Caudate nucleus (tissue), 63 donors: ENCODE measurements at places on chromosomes 2 and 18.

GRCh38 chr2:88668862-88669261 is 22.6 kb upstream of the RPIA start:
- DNase-seq, result no peak

- DNase-seq, result no peak
These were observed 9.8 kb upstream of the GPC1 start for GRCh38 chr2:240425697-240426096.

DNA sequence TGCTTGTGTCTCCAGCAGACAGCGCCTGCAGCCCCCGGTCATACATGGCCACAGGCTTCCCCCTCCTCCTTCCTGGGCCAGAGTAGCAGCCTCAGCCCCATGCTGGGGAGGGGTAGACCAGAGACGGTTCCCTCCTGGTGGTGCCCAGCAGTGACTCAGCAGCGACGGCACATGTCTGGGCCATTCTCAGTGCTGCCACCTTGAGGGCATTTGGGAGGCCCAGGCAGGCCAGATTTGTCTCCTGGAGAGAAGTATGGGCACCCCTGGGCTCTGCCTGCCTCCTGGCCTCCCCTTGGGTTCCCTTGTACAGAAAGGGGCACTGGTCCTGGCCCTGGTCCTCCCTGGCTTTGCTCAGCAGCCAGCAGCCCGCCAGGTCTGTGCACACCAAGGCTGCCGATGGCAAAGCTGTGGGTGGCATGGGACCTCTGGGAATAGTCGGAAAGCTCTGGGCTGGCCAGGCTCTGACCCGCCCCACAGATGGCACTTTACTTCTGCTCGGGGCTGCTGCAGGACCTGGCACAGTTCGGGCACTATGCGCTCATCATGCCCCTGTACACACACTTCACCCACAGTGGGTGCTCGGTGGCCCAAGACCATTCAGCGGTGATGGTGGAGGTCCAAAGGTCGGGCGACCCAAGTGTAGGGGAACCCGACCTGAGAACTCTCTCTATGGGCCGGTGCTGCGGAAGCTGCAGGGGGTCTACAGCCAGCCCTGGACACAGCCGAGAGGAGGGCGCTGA is 11.4 kb upstream of the ALPI start:
- DNase-seq, result no peak

DNA sequence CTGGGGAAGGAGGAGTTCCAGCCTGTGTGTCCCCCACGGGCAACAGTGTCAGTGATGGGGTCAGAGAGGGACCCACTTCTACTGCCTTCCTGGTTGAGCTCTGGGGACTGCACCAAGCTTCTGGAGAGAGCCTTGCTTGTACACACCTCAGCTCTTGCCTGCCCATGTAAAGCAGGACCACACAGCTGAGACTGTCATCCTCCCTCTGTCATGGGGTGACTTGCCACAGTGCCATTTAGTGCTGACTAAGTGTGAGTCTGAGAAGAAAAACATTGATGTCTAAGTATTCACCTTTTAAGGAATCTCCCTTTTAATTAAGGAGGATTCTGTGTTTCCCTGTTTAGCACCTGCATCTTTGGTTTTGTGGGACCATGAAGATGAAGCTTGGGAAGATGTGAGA is 159.1 kb downstream of the FHOD3 start:
- DNase-seq, result no peak

DNA sequence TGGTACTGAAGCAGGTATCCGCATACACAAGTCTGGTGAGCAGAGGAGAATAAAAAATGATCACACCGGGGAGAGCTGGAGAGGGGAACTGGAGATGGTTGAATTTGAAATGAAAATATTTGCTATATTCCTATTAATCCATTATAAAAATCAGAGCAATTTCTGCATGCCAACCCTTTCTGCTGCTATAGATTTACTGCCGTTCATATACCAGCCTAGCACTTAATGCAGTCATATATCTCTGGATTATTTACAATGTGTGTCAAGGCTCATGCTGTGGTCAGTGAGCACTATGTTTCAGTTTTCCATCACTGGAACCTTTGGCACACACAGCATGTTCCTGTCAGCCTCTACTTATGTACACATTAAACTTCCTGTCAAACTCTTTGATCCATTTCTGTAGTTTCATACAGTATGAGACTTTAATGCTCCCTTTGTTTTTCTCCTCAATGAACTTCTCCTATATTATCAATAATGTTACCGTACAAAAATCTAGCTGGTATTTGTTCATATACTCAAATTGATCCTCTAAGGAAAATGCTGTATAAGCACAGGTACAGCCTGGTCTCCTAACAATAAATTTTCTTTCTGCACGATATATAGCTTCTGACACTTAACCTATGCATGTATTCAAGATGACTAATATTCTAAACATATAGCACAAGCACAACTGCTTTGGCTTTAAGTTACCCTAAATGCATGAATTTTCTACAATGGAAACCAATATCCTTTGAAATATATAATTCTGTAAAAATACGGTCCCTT is 36.7 kb downstream of the FANCL start:
- DNase-seq, result no peak

- DNase-seq, result no peak
These were observed 7.5 kb downstream of the MAP4K4 start for GRCh38 chr2:101704816-101705578.

DNA sequence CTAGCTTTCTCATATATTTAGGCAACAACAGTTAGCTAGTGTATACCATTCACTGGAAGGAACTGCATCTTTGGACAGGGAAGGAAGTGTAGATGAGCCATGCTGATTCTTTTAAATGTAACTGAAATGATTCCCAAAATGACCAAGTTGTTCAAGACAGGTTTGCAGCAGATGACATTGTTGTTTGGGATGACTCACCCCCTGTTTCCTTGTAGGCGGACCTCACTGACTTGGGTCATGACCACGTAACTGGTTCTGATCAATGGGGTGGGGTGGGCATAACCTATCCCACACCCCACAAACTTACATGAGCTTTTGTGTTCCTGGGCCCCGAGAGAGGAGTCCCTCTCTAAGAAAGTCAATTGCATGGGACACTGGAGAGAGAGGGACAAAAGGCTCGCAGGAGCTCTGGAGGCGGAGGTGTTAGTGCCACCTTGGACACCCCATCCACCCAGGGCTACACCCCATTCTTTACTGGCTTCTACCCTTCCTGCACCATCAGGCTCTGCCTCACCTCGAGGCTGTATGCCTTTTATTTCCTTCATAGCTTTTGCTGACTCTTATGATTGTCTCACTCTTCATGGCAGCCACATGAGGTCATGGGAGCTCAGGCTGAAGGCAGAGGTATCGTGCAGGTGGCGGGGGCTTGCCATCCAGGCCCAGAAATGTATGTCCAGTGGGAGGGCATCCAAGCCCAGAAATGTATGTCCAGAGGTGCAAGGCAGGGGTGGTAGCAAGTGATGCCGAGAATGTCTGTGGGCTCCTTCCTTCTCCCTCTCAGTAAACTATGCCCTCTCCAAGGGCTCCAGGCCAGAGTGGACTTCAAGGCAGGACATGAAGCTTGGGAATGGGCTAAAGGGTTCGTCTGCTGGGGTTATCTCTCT is 108.0 kb downstream of the TWIST2 start:
- DNase-seq, result no peak

- DNase-seq, result no peak
These were observed 264.9 kb downstream of the ALPK2 start for GRCh38 chr18:58363767-58364540.
